Spinal cord (tissue), 10 donors: ENCODE measurements at places on chromosomes 16 and 17.

DNA sequence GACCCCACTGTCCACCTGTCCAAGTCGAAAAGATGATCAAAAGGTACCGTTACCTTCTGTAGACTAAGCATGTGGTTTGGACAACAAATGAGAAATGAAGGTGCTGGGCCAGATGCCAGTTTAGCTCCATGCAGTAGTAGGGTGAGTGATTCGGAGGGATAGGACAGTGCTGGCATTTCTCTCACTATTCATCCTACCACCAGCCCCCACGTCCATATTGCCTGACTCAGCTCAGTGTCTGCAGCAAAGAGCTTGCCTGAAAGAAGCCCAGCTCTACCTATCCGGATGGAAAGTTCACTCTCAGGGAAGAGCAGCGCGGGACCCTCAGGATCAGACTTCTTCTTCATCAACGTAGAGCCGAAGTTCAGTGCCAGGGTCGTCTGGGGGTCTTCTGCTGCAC lies 145.0 kb downstream of the SLC39A11 start:
- no peak for DNase-seq

DNA sequence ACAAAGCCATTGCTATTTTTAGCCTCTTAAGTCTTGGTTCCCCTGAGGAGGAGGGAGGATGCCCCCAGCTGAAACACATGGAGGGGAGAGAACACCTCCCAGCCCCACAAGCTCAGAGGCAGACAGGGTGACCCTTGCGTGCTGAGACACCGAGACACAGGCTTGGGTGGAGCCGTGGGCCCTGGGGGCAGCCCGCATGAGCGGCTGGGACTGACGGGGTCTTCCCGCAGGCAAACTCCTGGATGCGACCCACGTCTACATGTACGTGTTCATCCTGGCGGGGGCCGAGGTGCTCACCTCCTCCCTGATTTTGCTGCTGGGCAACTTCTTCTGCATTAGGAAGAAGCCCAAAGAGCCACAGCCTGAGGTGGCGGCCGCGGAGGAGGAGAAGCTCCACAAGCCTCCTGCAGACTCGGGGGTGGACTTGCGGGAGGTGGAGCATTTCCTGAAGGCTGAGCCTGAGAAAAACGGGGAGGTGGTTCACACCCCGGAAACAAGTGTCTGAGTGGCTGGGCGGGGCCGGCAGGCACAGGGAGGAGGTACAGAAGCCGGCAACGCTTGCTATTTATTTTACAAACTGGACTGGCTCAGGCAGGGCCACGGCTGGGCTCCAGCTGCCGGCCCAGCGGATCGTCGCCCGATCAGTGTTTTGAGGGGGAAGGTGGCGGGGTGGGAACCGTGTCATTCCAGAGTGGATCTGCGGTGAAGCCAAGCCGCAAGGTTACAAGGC lies 9.8 kb downstream of the SLC16A3 start:
- no peak for DNase-seq

- no peak for DNase-seq
These were observed 2.3 kb downstream of the PITPNA start for GRCh38 chr17:1560101-1560857.

DNA sequence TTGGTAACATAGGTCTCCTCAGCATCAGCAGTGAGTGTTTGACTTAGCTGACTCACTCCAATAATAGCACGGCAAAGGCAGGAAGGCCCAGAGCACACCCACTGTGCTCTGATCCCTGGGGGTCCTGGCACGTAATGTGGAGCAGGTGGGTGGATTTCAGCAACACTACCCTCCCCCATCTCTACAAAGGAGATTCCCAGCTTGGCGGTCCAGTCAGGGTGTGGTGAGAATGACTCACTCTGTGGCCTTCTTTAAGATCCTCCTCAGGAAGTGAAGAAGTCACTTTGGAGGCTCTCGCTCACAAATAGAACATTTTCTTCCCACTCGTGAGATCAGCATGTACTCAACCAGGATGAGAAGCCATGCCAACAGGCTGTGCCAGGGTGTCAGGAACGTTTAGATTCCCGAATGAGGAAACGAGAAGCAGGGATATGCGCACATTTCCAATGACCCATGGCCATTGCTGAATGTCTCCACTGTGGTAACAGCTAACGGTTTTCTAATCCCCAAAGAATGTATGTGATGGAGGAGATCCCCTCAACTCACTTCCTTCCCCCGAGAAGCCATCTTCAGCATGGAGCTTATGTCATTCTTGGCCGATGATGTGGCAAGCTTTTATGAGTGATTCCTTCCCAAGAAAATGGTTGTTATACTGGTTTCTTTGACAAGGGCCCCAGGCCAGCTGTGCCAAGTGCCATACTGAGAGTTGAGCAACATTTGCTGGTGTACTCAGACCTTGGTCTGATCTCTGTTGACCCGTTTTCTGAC lies 365.2 kb downstream of the C16orf95 start:
- DNase-seq = no peak

GRCh38 chr17:59062509-59062908 lies 44.2 kb downstream of the TRIM37 start:
- no peak for DNase-seq

DNA sequence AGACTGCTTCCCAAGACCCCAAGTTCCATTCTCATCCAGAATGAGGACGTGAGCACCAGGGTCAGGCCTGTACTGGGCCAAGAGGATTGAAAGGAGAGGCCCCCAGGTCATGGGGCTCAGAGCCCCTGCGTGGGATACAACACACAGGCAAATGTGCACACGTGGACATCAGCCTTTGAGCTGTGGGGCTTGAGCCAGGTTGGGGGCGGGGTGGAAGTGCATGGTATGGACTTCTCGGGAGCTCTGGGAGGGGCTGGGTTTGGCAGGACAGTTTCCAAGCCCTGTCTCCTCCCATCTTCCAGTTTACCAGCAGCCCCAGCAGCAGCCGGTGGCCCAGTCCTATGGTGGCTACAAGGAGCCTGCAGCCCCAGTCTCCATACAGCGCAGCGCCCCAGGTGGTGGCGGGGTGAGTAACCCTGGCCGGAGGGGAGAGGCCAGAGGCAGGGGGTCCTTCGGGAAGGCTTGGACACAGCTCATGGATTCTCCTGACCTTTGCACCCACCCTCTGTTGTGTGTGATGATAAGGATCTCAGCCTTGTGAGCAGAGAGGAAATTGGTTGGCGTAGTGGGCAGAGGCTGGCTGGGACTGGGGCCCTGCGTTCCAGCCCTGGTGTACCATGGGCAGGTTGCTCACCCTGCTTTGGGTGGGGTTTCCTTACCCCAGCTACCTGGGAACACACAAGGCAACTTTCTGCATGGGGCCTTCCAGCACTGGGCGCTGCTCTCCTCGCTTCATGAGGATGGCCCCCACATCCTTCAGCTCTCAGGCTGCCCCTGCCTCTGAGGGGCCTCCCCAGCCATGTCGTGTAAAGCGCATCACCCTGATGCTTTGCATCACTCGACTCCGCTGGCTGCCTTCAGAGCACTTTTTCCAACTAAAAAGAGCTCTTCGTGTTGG lies 10.4 kb upstream of the LASP1NB start:
- DNase-seq = no peak

GRCh38 chr17:38922538-38923297 lies 2.7 kb upstream of the LASP1NB start:
- DNase-seq = no peak

GRCh38 chr17:67156269-67157199 lies 88.5 kb downstream of the HELZ start:
- no peak for DNase-seq

GRCh38 chr16:66751303-66751991 lies at the start of gene DYNC1LI2:
Gene DYNC1LI2 (minus strand): TSS chr16:66751609. CDS start chr16:66751591, 18 bp downstream.
- peak; percentile 51 for DNase-seq

DNA sequence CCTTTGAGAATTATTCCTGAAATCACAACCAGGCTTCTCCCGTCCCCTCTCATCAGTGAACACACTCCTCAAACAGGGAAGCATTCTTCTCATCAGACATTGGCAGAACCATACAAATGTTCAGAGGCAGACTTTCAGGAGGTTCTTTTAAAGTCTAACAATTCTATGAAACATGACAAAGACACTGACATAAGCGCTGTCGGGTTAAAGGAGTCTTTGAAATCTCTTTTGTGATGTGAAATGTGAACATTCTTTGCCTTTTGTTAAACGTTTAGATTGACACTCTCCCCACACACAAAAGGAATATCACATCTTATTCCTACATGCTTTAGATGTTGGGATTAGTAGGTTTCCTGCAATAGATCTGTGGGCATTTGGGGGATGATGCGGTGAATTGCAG lies 63.9 kb downstream of the NETO2 start:
- no peak for DNase-seq

- peak; percentile 31 for DNase-seq
These were observed 24.2 kb downstream of the CRISPLD2 start for GRCh38 chr16:84844049-84844350.

- DNase-seq = no peak
These were observed 64.0 kb upstream of the DNAH17 start for GRCh38 chr17:78641243-78641642.

GRCh38 chr17:65685110-65685509 lies 123.7 kb upstream of the AXIN2 start:
- DNase-seq = no peak

GRCh38 chr16:23423496-23424049 lies 29.4 kb downstream of the COG7 start:
- DNase-seq = no peak

- peak; percentile 52 for DNase-seq
These were observed at the start of gene SECTM1 for GRCh38 chr17:82333279-82334171. Gene SECTM1 (minus strand): TSS chr17:82333766. CDS start chr17:82327240, 6,526 bp downstream.

DNA sequence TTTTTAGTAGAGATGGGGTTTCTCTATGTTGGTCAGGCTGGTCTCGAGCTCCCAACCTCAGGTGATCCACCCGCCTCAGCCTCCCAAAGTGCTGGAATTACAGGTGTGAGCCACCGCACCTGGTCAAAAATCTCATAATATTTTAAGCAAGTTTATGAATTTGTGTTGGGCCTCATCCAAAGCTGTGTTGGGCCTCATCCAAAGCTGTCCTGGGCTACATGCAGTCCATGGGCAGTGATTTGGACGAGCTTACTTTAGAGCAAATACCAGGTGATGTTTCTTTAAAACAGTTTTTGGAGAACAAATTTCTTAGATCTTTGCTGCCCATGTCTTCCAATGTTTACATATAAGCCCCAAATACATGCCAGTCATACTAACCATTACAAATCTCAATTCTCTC lies 84.4 kb upstream of the C17orf78 start:
- DNase-seq = no peak

GRCh38 chr16:50696575-50697420 lies 3.4 kb downstream of the NOD2 start:
- no peak for DNase-seq

- no peak for DNase-seq
These were observed 294.6 kb upstream of the HSBP1 start for GRCh38 chr16:83513008-83513755.

GRCh38 chr17:20121359-20122253 lies 112.4 kb downstream of the SPECC1 start:
- DNase-seq = peak; percentile 89

DNA sequence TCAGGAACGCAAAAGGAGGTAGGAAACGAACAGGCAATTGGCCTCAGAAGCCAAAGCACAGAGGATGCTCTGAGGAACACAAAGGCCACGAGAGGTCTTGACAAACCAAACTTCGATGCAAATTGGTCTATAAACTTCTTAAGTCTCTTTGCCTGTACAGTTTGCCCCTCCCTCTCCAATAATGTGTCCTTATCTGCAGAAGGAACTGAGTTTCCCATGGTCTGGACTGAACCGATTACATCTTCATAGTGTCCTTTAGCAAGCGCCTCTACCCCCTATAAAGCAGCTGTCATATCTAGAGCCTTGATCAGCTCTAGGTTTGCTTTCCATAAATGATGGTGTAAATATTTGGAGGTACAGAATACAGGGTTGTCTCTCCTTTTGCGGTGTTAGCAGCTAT lies 3.1 kb upstream of the CDRT4 start:
- no peak for DNase-seq
